Aorta (tissue), 5 donors: ENCODE measurements at places on chromosomes 2 and 18. TPM values are rescaled to one million over a fixed set of nuclear protein-coding genes. Genes with fewer than 3 reads are reported as not detected.

- no peak for DNase-seq
These were observed 244.9 kb upstream of the MYT1L start for GRCh38 chr2:2575870-2576386.

- DNase-seq: peak; percentile 49
These were observed 708 bp upstream of the RPIA start for GRCh38 chr2:88690591-88691338.

The PCARE gene
- not detected for total RNA-seq

- DNase-seq: no peak
These were observed 36.2 kb downstream of the CAPN13 start for GRCh38 chr2:30770816-30771576.

The PTPRM gene
- total RNA-seq: 86.3 TPM

The KCNS3 gene
- 13.7 TPM for total RNA-seq

The MRPL44 gene
- 11.6 TPM for total RNA-seq

GRCh38 chr2:11330457-11331142 is 13.8 kb downstream of the ROCK2 start:
- no peak for DNase-seq

GRCh38 chr2:8752385-8752784 is 70.5 kb downstream of the ID2 start:
- DNase-seq: no peak

DNA sequence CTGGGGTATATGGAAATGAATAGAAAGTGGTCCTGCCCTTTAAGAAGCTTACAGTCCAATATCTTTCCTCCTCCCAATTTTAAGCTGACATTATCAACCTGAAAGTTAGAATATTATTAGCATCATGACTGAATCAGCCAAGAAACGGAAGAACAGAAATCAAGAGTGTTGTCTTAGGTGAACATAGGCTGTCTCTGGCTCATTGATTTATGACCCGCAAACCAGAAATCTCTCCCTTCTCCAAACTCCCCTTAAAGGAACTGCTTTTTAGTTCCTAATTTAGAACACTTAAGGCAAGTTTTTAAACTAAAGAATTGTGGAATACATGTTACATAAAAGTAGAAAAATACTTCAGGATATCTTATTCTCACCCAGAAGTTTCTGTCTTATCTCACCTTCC is 62.7 kb downstream of the MYO3B start:
- DNase-seq: no peak

DNA sequence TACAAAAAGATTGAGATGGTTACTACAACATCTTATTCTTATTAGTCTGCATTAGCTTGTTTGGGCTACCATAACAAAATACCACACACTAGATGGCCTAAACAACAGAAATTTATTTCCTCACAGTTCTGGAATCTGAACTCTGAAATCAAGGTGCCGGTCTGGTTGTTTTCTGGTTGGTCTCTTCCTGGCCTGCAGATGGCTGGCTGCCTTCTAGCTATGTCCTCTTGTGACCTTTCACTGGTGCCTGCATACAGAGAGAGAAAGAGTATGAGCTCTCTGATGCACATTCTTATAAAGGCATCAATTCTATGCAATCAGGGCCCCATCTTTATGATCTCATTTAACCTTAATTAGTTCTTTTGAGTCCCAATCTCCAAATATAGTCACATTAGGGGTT is 696.5 kb downstream of the TDRD15 start:
- no peak for DNase-seq

DNA sequence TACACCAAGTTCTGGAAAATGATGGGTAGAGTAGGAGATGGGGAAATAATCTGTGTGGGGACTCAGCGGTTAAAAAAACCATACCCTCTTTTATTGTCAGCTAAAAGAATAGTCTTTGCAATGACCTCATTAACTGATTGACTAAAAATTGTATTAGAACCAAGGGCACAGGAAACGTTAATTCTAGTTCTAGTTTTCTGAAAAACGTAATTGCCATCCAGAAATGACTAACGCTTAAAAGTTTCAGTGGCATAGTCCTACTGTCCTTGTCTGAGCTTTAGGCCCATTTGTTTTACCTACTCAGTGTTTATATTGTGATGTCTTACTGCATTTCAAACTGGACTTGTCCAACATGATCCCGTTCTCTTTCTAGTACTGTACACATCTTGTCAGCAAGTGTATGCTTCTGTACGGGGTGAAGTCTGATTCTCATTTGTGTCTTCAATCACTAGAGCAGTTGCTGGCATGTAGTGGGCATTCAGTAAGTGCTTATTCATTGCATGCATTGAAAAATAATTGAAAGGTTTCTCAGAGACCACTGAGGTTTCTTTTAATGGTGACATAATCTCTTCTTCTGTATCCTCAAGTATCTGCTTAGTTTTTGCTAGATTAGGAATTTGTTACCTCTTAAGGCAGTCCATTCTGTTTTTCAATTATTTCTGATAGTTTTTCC is 81.5 kb downstream of the ZNF407 start:
- no peak for DNase-seq

- no peak for DNase-seq
These were observed 252.6 kb downstream of the TTC32 start for GRCh38 chr2:19649142-19649541.

DNA sequence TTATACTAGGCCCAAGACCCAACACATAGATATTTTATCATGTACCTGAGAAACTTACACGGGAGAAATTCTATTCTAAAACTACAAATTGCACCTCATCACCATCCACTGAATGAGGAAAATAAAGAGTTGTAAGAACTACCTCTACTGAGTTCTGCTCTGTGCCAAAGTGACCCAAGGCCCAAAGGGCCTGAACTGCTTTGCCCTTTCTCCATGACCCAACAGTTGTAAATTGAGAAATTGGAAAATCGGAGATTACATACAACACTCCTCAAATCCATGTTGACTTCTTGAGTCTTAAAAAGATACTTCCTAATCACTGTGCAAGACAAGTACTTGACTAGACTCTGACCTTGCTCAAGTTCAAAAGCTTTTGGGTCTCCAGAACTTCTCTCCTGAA is 8.8 kb downstream of the NR4A2 start:
- no peak for DNase-seq

The AFF3 gene
- 15.7 TPM for total RNA-seq

DNA sequence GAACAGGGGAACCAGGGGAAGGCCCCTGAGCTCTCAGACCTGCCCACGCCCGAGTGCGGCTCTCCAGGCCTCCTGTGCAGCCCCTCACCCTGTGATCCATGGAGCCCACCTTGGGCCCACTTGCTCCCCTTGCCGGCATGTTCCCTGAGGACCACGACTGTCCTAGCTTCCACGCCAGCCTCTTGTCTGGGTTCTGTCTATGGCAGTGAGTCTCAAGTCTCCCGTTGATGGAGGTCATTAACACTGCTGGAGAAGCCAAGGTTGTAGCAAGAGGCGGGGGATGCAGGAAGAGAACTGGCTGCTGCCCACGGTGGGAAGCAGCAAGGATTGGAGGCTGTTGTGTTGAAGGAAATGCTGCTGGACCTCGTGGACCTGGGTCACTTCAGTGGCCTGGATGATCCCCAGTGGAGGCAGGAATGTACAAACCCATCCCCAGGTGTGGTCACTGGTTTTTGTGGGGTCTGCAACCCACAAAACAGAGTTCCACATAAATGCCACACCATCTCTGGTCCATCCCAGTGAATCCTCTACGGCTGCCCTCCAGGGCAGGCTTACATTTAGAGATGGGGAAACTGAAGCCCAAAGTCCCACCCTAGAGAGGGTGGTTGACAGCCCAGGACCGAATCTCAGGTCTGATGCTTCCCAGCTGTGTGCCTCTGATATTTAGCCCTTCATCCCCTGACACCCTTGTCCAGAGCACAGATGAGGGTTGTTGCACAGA is 150.3 kb downstream of the NDUFA10 start:
- no peak for DNase-seq

GRCh38 chr2:223625652-223626051 is 23.5 kb upstream of the SCG2 start:
- no peak for DNase-seq

- no peak for DNase-seq
These were observed 29.3 kb downstream of the SERPINE2 start for GRCh38 chr2:224009605-224010315.

The LONRF2 gene
- total RNA-seq: 10.9 TPM

DNA sequence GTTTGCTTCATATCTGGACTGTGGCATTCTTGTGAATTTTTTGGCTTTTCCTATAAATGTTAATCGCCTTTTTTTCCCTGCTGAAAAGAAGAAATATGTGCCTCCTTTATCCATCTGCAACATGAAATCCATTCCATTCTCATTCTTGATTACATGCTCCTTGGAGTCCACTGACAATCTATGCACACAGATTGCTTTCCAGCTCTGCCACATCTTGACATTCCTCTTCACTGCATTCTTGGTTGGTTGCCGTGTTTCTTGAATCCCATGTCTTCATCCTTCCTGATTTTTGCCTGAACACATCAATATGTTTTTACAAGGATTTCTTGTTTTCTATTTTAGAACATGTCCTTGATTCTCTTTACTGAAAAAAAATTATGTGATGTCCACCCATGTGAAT is 26.7 kb upstream of the BIRC6 start:
- DNase-seq: no peak

GRCh38 chr2:46497766-46498165 is 18.4 kb downstream of the TMEM247 start:
- DNase-seq: no peak

DNA sequence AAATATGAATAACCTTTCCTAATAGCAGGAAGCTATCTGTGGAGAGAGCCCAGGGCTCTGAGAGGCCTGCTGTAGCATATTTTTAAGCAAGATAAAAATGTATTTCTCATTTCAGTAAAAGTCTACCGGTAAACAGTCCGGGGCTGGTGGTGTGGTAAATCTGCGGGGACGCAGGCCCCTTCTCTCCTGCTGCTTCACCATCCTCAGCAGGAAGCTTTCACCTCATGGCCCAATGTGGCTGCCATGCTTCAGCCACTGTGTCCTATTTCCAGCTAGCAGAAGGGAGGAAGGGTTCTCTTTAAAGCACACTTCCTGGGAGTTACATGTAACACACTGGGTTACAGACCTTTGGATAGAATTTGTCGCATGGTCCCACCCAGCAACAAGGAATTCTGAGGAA is 79.5 kb upstream of the ODC1 start:
- no peak for DNase-seq

GRCh38 chr2:217489145-217489960 is 513.4 kb downstream of the TNS1 start:
- no peak for DNase-seq

The ATF2 gene
- 72.0 TPM for total RNA-seq

- no peak for DNase-seq
These were observed 365.0 kb upstream of the CDH2 start for GRCh38 chr18:28541934-28542333.
